NCI-H2107 (cell line): ENCODE measurements at places on chromosomes 6 and 20.

GRCh38 chr6:137820952-137821351 lies 46.1 kb upstream of the TNFAIP3 start:
- no peak for DNase-seq

DNA sequence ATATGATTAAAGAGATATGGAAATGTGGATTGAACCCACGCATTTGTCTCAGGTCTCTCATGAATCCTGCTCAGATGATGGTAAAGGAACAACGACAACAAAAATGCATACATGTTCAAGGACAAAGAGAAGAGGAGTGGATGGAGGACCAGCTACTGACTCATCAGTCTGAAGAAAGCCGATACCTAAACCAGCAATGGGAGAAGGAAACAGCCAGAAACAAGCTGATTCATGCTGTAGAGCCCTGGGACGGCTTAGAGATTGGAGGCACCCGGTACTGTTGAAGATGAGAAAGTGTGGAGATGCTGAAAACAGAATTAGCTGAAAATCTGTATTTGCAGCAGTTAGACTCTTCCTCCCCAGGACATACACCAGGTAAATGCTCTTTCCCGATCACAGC lies 14.4 kb upstream of the RIPPLY2 start:
- no peak for DNase-seq

DNA sequence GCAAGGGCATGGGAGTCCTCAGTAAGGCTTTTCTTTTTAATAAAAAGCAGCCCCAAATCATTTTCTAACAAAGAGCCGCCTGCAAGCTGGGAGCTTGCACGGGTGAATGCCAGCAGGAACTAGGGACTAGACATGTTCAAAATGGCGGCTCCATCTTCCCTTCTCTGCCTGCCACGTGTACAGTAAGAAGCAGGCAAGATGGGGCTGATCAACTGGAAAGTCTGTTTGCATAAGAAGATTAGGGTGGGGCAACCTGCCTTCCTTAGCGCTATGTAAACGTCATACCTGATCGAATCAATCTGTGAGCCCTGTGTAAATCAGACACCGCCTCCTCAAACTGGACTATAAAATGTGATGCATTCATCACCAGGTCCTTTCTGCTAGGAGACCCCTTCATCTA lies 299.4 kb upstream of the SOX4 start:
- no peak for DNase-seq

- no peak for DNase-seq
Measured at GRCh38 chr6:105917038-105917695, 169.0 kb upstream of the PRDM1 start.

DNA sequence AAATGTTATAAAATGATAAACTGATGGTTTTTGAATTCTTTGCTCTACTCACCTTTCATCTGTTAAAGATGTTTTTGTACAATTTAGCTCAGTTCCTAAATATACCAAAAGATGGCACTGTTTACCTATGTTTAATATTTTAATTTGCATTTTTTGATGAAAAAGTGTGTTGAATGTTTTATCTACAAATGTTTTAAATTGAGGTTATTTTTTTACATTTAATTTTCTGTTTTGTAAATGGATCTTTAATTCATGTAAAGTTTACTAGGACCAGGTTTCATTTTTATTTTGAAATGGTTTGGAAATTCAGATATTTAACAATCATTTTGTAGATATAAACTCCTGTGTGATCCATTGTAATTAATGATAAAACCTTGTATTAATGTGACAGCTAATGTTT lies 30.0 kb downstream of the CDKAL1 start:
- DNase-seq, result no peak

DNA sequence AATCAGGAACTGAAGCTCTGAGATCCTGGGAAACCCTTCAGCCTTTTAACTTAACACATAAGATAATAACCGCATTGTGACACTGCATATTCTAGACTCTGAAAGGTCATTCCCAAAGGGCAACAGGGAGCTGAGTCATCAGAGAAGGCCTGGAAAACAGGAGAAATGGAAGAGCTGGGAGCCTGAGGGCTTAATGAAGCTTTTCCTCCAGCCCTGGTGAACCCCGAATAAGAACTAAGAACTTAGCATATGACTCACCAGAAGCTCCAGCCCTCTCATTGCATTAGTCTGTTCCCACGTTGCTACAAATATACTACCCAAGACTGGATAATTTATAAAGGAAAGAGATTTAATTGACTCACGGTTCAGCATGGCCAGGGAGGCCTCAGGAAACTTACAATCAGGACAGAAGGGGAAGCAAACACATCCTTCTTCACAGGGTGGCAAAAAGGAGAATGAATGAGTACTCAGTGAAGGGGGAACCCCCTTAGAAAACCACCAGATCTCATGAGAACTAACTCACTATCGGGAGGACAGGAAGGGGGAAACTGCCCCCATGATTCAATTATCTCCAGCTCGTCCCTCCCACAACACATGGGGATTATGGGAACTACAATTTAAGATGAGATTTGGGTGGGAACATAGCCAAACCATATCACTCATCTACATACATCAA lies 648.5 kb downstream of the TFAP2A start:
- no peak for DNase-seq

DNA sequence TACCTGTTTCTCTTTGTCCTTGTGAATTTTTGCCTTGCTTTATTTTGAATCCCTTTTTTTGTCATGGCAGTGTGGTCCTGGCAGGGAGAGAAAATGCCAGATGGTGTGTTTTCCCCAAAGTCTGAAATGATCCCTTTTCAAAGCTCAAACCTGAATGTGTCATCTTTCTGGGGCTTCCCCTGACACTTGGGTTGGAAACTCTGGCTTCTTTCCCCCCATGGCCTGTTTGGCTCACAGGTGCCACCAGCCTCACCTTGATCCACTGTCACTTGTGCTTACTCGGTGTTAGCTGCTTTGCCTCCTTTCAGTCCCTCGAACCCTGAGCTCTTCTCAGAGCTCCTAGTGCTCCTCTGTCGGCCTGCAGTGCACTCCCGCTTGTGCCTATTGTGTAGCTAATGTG lies 22.3 kb downstream of the MYBL2 start:
- DNase-seq, result no peak

DNA sequence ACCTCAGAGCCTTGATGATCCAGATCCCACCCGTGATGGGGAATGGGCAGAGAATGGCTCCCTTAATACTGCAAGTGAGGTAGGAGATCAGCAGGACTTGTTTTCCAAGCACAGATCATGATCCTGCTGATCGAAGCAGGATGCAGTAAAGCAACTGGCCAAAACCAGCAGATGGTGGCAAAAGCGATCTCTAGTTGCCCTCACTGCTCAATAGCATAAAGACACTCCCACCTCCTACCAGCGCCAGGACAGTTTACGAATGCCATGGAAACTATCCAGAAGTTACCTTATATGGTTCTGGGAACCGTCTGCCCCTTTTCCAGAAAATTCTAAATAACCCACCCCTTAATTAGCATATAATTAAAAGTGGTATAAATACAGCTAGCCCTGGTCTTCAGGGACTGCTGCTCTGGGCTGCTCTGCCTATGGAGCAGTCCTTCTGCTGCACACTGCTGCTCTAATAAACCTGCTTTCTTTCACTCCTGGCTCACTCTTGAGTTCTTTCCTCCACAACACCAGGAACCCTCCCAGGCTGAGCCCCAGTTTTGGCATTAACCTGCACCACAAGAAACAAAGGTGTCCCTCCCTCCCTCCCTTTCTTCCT lies 415.8 kb downstream of the PREX1 start:
- no peak for DNase-seq

DNA sequence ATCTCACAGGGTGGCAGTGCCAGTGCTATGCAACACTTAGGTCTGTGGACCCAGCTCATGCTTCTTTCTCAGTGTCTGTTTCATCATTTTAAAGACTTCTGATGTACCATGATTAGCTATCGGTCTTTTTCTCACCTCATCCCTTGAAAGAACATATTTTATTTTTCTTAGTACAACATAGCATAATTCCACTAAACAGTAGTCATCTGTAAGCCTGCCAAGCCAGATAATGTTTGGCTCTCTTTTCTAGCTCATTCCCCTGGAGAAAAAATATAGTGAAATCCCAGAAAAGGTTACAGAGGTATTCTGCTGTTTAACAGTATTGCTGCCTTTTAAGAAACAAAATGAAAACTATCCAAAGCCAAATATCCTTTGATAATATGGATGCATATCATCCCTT lies 177.0 kb upstream of the MMS22L start:
- no peak for DNase-seq

DNA sequence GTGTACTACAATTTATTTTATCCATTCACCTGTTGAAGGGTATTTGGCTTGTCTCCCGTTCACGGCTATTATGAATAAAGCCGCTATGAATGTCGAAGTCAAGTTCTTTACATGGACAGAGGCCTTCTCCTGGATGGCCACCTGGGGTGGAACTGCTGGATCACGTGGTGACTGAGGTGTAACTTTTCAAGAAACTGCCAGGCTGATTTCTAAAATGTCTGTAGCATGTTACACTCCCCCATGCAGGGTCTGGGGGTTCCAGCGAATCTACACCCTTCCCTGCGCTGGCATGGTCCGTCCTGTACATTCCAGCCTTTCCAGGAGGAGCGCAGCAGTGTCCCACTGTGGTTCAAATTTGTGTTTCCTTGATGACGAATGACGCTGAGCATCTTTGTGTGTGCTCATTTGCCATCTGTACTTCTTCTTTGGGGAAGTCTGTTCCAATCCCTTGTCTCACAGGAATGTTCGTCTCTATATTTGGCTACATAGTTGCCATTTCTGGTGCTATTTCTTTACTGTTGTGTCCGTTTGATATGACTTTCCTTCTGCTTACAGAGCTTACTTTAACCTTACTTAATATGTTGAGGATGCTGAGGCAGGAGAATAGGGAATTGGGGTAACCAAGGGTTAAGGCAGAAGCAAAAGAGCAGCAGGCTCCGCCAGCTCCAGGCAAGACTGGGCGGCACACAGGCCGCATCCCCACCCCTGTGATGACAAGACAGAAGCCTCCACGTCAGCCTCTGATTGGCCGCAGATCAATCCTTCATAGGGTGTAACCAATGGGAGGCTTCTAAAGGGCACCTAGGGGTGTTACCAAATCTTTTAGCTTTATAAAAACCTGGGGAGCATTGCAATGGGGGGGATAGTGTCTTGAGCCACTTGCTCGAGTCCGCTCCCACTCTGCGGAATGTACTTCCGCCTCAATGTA lies 106.6 kb downstream of the TAF4 start:
- DNase-seq, result no peak

DNA sequence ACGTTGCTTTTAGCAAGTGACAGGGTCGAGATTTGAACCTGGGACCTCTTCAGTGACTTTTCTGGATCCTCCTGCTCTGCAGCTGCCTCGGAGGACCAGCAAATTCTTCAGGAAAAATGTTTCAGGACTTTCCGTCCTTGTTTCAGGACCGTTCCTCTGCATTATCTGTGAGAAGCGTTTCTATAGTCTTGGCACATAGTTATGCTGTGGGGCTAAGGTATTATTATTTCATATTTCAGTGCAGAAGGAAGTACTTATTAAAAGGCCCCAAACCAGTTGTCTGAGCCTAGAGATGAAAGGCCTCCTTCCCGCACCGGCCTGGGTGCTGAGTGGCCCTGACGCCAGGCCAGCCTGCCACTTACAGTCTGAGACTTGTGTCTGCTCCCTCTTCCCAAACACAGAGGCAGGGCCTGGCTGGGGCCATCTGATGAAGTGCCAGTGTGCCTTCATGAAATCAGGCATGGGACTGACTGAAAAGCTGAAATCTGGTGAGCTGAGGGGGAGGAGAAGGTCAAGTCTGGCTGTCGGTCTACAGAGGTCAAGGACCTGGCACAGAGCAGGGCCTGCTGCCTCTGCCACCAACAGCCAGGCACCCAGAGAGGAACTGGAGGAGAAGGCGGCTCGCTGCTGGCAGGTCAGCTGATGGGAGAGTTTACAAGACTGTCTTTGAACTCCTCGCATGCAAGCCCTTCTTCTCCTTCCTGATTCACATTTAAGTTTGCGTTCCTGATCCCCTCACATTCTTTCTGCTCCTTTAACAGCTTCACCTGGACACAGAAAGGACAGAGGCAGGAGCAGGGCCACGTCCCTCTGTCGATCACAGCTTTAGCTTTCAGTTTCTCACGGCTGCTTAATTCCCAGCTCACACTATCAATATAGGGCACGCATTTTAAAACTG lies 8.9 kb upstream of the QKI start:
- DNase-seq, result no peak

- no peak for DNase-seq
Measured at GRCh38 chr20:17808357-17808756, 108.6 kb downstream of the BANF2 start.

GRCh38 chr6:55524441-55524840 lies 54.6 kb downstream of the HMGCLL1 start:
- no peak for DNase-seq

- no peak for DNase-seq
Measured at GRCh38 chr6:159756508-159756907, 5.3 kb upstream of the ACAT2 start.

- no peak for DNase-seq
Measured at GRCh38 chr6:52588087-52588709, 11.3 kb upstream of the TRAM2 start.

DNA sequence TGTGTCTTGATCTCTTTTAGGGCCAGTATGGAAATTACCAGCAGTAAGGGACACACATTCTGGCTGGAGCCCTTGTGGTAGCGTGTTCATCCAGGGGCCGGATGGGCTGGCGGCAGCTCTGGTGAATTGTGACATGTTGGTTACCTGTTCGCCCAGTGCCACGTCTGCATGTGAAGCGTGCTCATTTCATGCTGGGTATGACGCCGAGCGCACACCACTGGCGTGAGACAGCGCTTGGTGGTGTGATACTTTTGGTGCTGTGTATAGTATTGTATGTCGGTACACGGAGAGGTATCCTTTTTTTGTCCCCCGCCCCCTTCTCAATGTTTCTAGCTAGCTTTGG lies 3.7 kb upstream of the MTG2 start:
- no peak for DNase-seq

GRCh38 chr6:51350308-51350904 lies 531.7 kb downstream of the TFAP2B start:
- DNase-seq, result no peak

GRCh38 chr20:26208296-26209091 lies 511.8 kb upstream of the ZNF337 start:
- no peak for DNase-seq

GRCh38 chr20:5834436-5835005 lies 84.3 kb downstream of the SHLD1 start:
- DNase-seq, result no peak

DNA sequence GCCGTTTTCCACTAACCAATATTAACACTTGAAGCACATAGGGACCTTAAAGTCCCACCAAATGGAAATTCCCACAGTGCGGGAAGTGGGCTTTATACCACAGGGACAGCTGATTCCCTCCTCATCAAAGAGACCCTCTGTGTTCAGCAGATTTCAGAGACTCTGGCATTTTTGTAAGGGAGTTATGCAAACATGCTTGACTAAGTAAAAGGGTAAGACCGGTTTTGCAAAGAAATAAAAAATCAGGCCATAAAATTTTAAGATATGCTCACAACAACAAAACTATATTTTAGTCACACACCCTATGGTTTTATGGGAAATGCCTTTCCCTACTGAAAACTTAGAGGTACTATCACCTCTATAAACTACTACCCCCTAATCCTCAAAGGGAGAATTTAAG lies 45.4 kb upstream of the SPTLC3 start:
- no peak for DNase-seq

GRCh38 chr6:2038092-2038491 lies 207.3 kb downstream of the GMDS start:
- no peak for DNase-seq

- peak; percentile 14 for DNase-seq
Measured at GRCh38 chr6:101393251-101393828, at the start of gene GRIK2. Gene GRIK2, plus strand, starts transcription at chr6:101393708.

GRCh38 chr20:37845241-37845681 lies 57.7 kb upstream of the VSTM2L start:
- no peak for DNase-seq
